NCI-H446 treated with DMSO at 0.1 percent for 48 hours (cell line): ENCODE measurements at places on chromosomes 6 and 20.

- no peak for DNase-seq
Measured at GRCh38 chr6:102848796-102849195, 1455.3 kb downstream of the GRIK2 start.

- no peak for DNase-seq
Measured at GRCh38 chr6:128499079-128499731, 21.2 kb downstream of the PTPRK start.

DNA sequence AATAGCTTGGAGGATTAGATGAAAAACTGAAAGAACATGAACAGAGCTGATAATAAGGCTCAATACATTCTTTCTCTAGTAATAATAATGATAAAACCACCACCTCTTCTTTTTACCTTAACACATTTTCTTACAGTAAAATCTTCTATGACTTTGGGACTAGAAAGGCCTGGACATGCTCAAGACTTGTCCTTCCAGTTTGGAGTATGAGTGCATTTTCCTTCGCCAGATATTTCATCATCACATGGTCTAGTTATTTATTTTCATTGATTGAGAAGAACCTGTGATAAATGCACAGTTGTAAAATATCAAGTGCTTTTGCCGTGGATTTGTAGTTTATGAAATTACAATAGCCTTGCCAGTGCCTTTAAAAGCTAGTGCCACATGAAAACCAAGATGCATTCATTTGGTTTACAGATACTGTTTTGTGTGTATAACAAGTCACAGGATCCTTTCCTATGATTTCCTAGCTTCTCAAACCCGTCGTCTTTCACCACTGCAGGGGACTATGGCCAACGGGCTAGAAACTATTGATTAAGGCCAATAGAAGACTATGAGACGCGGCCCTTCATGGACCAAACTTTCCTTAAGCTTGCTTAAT, 200.2 kb upstream of the ZNF217 start:
- no peak for DNase-seq

- DNase-seq, result no peak
Measured at GRCh38 chr6:15658181-15658744, 4.6 kb downstream of the DTNBP1 start.

DNA sequence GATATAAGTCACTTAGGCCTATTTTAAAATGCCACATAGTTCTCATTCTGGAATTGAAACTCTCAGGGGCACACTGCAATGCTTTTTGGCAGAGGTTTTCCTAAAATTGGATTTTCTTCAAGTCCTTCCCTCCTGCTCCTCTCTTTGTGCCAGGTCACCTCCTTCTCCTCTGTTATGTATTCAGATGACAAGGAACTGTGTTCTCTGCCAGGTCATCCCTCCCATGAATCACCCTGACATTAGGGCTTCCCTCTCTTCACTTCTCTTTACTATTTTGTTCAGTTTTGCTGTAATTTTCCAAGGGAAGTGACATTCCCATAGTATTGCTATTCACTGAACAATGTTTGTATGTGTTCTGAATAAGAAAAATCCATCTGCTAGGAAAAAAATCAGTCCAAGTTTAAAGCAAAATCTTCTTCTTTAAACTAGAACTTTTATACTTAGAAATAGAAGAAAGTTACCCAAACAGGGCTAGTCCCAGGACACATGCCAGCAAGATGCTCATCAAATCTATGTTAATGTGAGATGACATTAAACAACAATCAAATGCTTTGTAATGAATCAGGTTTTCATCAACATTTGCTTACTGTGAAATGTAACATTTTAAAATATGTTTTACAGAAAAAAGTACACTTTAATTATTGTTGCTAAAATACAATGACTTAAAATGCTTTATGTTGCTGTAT, 461.1 kb downstream of the MMUT start:
- peak; percentile 95 for DNase-seq

DNA sequence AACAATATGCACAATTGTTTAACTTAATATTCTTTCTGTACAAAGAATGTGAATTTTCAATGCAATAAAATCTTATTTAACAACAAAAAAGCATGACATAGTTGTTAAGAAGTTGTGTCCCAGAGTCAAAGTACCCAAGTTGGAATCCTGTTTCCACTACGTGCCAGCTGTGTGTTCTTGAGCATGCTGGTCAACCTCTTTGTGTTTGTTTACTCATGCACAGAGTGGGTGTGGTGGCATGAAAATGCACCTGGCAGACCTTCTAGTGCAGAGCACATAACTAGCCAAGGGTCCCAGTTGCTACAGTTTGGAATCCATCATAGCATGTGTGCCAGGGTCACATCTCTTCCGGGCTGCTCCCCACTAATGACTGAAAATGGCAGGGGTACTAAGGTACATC, 24.7 kb upstream of the MOCS1 start:
- no peak for DNase-seq

DNA sequence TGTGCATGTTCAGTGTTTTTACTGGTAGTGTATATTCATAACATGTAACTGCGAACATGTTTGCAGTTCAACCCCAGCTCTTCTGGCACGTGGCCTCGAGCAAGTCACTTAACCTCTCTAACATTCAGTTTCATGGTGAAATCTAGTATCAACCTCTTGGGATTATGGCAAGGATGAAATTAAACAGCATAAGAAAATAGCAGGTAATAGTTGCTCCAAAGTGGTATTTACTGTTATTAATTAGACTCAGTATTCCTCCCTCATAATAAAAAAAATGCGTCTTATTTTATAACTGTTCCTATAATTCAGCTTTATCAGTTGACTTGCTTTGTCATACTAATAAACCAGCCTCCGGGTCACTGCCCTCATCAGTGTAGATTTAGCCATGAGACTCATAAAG, 15.0 kb downstream of the FAM184A start:
- no peak for DNase-seq

DNA sequence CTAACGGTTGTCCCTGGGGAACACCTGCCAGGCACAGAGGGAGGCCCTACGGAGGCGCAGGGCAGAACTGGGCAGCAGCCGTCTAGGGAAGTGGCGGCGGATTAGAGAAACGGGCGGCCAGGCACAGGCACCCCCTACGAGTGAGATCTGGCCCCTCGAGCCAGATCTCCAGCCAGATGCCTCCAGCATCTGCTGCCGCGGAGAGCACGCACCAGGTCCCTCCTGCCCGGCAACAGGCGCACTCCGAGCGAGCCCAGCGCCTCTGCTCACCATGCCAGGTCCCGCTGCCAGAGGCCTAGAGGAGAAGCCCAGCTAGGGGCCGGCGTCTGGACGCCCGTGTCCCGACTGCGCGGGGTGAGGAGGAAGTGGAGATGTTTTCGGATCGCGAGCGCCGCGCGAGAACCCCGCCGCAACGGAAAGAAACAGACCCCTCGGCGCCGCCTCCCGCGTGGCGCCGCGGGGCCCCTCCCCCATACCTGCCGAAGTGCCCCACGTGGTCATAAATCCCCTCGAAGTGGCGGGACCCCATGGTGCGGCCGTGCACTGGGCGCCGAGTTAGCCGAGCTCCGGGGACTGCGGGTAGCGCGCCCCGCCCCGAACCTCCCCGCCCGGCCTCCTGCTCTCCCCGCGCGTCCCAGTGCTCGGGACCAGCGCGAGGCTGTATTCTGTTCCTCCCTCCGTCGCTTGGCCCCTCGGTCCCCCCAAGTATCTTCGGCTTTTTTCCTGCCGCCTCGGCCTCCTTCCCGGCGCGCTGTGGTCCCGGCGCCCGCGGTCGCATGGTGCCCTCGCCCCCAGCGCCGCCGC, at the start of gene SLC22A16:
Gene SLC22A16 (minus strand): TSS at position 568 of the 804 bp plus-strand sequence. CDS start 39 bp downstream, at position 529.
- DNase-seq, result no peak

GRCh38 chr20:38811769-38812168, 6.3 kb downstream of the PPP1R16B start:
- no peak for DNase-seq

DNA sequence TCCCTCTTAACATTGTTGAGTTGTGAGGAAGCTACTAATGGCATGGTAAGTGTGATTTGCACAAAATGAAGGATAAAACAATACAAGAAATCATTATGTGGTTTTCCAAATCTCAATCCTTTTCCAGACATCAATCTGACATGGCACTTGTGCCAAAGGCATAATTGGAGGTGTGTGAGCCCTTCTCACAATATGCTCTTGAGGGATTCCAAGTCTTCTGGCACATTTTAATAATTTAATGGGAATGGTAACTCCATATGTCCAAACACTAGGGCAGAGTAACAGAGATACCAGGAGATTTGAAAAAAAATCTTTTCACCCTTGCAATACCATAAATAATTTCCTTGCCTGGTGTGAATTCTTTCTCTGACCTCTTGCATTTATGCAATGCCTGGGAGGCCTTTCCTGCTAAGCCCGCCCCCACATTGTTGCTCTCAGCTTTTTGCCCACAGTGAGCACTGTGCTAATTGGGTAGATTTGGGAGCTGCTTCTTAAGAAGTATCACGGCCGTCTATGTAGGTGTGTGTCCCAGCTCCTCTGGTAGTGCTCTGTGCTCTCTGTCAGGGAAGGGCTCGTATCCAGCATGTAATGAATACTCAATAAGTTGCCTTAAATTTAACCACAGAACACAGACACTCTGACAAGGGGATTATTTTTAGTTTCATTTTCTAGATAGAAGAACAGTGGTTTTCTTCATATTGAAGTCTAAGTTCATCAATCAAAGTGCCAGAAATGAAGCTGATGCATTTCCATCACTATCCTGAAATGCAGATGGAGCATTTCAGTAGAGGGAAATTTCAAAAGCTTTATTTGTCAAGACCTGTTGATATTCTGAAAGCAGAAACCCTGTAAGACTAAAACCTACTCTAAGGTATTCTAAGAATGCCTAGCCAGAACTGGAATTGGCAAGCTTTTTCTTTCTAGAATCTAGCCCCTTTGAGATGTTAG, 54.4 kb upstream of the CEP85L start:
- no peak for DNase-seq

DNA sequence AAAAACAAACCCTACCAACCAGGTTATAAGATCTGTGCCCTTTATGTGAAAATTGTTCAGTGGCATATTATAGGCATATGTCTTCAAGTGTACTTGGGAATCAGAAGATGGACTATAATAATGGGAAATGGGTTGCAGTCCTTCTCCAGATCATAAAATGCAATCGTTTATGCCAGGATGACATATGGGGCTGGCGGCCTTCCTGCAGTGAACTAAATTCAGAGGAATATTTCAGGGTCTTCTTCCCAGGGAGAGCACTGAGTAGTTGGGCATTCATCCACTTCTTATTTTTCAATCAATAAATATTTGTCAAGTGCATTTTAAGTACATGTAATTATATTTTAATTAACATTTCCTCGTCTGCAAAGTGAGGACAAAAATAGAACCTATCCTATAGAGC, 176.2 kb upstream of the CNR1 start:
- DNase-seq, result peak; percentile 92

- DNase-seq, result no peak
Measured at GRCh38 chr6:158024566-158025297, 43.1 kb downstream of the SYNJ2 start.

DNA sequence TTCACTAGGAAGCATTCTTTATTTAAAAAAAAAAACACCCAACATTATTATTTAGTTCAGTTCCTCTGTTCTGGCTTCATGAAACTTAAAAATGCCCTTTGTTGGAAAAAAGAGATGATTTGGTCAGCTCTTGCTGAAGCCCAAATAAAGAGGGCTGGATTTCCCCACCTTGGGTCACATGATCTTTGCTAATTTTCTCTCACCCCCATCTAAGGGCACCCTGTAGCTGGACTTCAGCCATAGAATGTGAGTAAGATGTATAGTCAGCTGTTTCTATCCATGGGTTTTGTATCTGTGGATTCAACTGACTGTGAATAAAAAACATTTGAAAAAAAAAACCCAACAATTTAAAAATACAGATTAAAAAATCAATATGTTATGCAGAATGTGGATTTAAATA, 213.9 kb upstream of the SULF2 start:
- no peak for DNase-seq

GRCh38 chr20:50399555-50399916, 110.6 kb upstream of the PTPN1 start:
- DNase-seq, result no peak

- DNase-seq, result peak; percentile 3
Measured at GRCh38 chr6:119978274-119978889, 628.8 kb upstream of the MAN1A1 start.

GRCh38 chr6:71459162-71459561, 170.6 kb downstream of the OGFRL1 start:
- DNase-seq, result no peak

DNA sequence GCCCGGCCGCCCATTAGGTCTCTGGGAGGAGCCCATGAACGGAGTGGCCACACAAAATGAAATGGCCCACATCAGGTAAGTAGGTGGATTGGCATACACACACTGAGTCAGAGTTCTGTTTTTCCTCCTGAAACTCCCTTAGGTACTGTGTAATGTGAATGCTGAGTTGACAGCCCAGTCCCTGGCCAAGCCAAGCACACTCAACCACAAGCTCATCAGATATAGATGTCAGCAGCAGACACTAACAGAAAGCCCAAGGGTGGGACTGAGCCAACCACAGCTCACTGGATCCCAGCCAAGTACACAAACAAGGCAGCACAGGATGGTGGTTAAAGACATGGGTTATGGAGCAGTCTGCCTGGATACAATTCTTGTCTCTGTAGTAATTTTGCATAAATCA, 403.4 kb downstream of the GJA1 start:
- DNase-seq, result no peak

DNA sequence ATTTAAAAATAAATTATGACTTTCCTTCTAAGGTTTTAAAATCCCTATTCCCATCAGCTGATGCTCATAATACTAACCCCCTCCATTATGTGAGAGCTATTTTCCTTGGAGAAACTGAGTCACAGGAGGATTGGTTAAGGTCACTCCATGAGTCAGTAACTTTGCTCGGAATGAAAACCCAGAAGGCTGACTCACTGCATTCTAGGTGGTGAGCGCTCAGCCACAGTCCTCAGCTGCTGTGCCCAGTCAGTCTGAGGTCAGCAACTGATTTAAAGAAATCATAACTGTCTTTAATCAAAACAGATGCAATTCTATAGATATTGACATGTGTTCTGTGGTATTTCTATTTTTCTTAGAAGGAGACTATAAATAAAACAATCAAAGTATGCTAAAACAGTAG, 359.2 kb downstream of the GJA1 start:
- no peak for DNase-seq

DNA sequence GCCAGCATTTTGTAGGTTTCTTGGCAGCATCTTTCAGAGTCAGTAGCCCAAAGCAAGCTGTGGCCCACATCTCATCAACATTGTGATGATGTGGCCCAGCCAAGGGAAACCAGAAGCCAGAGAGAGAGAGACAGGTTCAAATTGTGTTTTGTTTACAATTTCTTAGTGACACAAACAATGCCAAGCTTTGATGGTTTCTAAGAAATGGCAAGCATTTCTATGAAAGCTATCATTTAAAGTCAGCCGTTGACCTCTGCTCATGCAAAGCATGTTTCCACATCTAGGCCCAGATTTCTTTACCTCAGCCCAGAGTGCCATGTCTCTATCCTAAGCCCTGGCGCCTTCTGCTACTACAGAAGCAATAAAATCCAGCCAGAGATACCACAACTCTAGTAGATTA, 32.9 kb downstream of the GCM1 start:
- no peak for DNase-seq

GRCh38 chr6:71929047-71929446, 42.7 kb downstream of the RIMS1 start:
- DNase-seq, result no peak
